ENCODE measurements at places on chromosomes 3 and 15.

GRCh38 chr3:161412123-161412522, 40.8 kb upstream of the SPTSSB start:
- H3K27me3 ChIP-seq = no peaks in the 10 kb centered on the region
- H3K4me1 ChIP-seq = peaks cover 1% of the 10 kb centered on the region
- no peak overlapping the region for H3K4me3 ChIP-seq
- no peak for DNase-seq

DNA sequence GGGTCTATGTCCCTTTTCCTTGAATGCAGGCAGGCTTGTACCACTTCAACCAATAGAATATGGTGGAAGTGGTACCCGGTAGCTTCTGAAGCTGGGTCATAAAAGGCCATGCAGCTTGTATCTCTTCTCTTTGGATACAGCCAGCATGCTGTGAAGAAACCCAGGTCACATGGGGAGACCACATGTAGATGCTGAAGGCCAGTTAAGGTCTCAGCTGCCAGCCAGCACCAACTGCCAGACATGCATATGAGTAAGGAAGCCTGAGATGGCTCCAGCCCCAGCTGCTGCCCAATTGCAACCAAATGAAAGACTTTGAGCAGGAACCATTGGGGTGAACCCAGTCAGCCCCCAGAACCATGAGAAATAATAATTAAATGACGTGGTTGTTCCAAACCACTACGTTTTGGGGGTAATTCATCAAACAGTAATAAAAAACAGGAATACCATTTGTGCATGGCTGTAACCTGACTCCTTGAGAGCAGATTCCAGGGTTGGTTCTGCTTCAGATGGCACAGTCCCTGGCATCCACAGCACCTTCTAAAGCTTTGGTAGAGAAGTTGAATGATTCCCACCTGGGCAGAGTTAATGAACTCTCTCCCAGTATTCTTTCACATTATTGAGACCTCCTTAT, 3.8 kb downstream of the RBP2 start:
- no peak overlapping the region for H3K4me3 ChIP-seq
- no peaks in the 10 kb centered on the region for H3K4me1 ChIP-seq
- DNase-seq = no peak
- H3K36me3 ChIP-seq = no peaks in the 10 kb centered on the region

DNA sequence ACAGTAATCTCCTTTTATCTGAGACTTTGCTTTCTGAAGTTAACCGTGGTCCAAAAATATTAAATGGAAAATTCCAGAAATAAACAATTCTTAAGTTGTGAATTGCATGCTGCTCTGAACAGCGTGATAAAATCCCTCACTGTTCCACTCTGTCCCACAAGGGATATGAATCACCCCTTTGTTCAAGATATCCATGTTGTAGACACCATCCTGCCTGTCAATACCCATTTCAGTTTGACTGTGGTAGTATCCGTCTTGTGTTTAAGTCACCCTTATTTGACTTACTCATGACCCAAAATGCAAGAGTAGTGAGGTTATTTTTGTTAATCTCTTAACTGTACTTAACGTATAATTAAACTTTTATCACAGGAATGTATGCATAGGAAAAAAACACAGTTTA, 435.0 kb downstream of the SHQ1 start:
- H3K4me1 ChIP-seq = peaks cover 6% of the 10 kb centered on the region
- no peaks in the 10 kb centered on the region for H3K36me3 ChIP-seq
- H3K27me3 ChIP-seq = no peaks in the 10 kb centered on the region

GRCh38 chr3:35042210-35042991, 596.9 kb upstream of the ARPP21 start:
- no peak overlapping the region for H3K4me3 ChIP-seq
- no peaks in the 10 kb centered on the region for H3K4me1 ChIP-seq
- DNase-seq = no peak
- no peak overlapping the region for H3K27ac ChIP-seq
- no peaks in the 10 kb centered on the region for H3K27me3 ChIP-seq
- no peaks in the 10 kb centered on the region for H3K36me3 ChIP-seq

- no peaks in the 10 kb centered on the region for H3K27me3 ChIP-seq
- peaks cover 23% of the 10 kb centered on the region for H3K36me3 ChIP-seq
- H3K4me1 ChIP-seq = no peaks in the 10 kb centered on the region
- no peak overlapping the region for H3K27ac ChIP-seq
- no peak overlapping the region for H3K4me3 ChIP-seq
These were observed 177.5 kb downstream of the STT3B start for GRCh38 chr3:31710123-31710803.

DNA sequence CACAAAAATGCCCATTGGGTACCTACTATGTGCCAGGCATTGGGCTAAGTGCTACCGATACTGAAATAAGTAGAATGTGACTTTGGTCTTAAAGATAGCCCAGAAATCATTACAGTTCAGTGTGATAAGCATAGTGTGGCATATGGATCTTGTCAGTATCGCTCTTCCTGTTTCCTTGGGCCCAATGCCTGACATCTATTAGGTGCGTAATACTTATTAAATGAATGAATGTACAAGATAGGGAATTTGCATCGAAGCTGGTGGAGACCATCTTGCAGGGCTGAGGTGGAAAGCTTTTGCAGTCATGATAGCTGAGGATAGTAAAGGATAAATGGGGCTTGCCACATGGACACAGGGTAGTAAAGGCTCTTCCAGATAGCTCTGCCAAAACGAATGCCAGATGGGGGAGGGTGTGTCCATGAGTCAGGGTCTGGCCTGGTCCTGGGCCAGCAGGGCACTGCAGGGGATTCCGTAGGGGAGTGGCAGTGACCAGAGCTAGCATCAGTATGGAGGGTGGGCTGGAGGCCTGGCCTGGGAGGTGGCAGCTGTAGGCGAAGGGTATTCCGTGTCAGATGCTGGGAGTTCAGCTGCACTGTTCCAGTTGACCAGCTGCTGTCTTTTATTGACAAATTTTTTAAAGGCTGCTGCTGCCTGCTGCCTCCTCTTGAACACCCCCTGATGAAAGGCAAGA, 23.5 kb downstream of the TSEN2 start:
- no peaks in the 10 kb centered on the region for H3K27me3 ChIP-seq
- no peak overlapping the region for H3K4me3 ChIP-seq
- no peak overlapping the region for H3K27ac ChIP-seq
- H3K36me3 ChIP-seq = peaks cover 34% of the 10 kb centered on the region
- no peak for DNase-seq
- no peaks in the 10 kb centered on the region for H3K4me1 ChIP-seq

DNA sequence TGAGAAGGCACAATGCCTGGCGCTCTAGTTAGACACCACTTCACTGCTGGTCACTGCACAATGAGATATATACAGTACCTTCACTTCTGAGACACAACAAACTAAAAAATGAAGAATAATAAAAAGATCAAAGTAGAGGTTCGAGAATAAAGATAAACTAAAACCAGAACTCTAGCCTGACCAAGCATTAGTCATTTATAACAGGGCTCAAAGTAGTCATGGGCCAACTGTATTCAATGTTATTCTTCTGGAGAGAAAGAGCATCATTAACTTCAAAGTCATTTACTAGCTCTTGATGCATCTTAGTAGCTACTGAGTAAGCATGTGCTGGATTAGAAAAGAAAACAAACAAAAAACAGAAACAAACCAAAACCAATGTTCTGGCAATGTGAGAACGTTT, 145.2 kb downstream of the SSR3 start:
- no peak overlapping the region for H3K27ac ChIP-seq
- H3K4me3 ChIP-seq = no peak overlapping the region
- no peaks in the 10 kb centered on the region for H3K36me3 ChIP-seq
- no peaks in the 10 kb centered on the region for H3K27me3 ChIP-seq

GRCh38 chr3:86988235-86988634, 2.7 kb downstream of the VGLL3 start:
- no peak overlapping the region for H3K4me3 ChIP-seq
- H3K4me1 ChIP-seq = no peaks in the 10 kb centered on the region
- no peaks in the 10 kb centered on the region for H3K36me3 ChIP-seq
- no peaks in the 10 kb centered on the region for H3K27me3 ChIP-seq

DNA sequence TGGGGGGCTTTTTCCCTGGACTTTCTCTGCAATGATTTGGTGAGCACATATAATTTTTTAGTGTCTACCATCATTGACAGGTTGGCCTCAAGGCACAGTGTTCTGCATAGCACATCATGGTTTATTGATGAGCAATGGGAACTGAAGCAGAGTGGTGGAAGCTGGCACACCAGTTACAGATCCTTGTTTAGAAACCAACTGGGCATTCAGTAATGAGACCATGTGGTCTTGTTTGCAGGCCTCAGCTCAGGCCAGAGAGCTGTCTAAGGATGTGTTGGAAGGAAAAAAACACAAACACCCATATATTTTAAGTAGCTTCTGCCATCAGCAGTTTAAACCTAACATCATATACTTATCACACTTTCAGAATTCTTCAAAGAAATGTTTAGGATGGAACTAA, 610.6 kb downstream of the ROBO1 start:
- no peaks in the 10 kb centered on the region for H3K36me3 ChIP-seq
- no peak overlapping the region for H3K27ac ChIP-seq
- H3K27me3 ChIP-seq = no peaks in the 10 kb centered on the region
- DNase-seq = no peak

DNA sequence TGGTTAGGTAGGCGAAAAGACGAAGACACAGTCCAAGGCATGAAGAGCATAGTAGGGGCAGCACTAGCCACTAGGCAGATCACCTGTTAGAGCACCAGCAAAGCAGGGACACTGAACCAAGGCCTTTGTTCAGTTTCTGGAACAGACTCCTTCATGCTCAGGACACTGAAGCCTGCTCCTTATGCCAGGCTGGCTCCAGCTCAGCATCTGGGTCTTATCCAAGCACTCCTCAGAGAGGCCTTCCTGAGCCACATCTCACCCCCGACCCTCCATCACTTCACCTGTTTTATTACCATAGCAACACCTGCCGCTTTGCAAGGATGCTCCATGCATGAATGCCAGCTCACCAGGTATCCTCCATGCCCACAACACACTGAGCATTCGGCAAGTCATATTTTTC, 206.3 kb upstream of the CHRNA7 start:
- DNase-seq = no peak
- no peaks in the 10 kb centered on the region for H3K36me3 ChIP-seq
- H3K27ac ChIP-seq = no peak overlapping the region
- H3K4me1 ChIP-seq = no peaks in the 10 kb centered on the region

- H3K27ac ChIP-seq = no peak overlapping the region
- no peaks in the 10 kb centered on the region for H3K36me3 ChIP-seq
- H3K4me3 ChIP-seq = no peak overlapping the region
- DNase-seq = no peak
- no peaks in the 10 kb centered on the region for H3K4me1 ChIP-seq
These were observed 29.8 kb downstream of the NGRN start for GRCh38 chr15:90295270-90295648.

DNA sequence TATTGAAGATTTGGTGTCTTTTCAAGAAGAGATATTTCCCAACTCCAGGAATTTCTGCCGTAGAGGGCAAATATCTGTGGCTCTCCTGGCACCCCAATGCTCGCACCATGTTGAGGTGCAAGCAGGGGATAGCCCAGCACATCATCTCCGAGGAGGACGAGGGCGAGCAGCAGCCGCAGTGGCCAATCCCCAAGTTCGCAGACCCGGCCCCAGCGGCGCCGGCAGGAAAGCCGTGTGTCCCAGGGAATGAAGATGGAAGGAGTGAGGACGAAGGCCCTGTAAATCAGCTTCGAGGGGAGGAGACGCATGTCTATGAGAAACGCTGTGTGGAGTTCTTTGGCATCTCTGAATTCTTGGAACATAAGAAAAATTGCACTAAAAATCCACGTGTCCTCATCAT, 213.4 kb upstream of the UBE2E2 start:
- H3K27ac ChIP-seq = no peak overlapping the region
- H3K4me3 ChIP-seq = no peak overlapping the region
- H3K27me3 ChIP-seq = no peaks in the 10 kb centered on the region

Data from H9 (cell line).